ENCODE measurements at places on chromosomes 2 and 18.

GRCh38 chr2:15260835-15261234 is 300.3 kb downstream of the NBAS start:
- DNase-seq, result no peak

GRCh38 chr18:79862562-79862961 is 64.8 kb downstream of the KCNG2 start:
- no peak for DNase-seq

DNA sequence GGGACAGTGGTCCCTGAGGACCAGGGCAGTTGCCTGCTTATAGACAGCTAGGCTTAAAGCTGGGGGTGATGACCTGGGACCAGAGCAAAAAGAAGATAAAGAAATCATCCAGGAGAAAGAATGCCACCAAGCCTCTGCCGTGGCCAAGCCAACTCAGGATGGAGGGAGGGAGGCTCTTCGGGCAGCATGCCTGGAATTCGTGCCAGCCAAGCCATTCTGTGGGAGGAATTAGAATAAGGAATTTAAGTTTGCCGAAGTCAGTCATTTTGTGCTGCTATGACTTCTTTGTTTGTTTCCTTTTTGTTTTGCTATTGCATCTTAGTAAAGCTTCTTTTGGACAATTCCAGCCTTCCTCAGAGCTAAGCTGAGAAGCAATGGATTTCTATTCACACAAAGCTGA is 124.1 kb downstream of the EN1 start:
- DNase-seq, result no peak

GRCh38 chr2:66334237-66335029 is 100.5 kb upstream of the MEIS1 start:
- DNase-seq, result no peak

DNA sequence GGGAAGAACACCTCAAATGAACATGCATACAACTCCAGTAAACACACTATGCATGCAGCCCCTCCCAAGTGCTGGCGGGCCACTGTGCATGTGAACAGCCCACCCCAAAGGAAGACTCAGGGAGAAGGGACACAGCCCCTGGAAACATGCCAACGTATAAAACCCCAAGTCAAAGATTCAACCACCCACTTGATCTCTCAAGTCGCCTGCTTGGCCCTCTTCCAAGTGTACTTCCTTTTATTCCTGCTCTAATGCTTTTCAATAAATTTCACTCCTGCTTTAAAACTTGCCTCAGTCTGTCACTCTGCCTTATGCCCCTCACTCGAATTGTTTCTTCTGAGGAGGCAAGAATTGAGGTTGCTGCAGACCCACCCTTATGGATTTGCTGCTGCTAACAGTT is 139.1 kb downstream of the C1D start:
- DNase-seq, result no peak

- no peak for DNase-seq
These were observed 216.9 kb upstream of the FSHR start for GRCh38 chr2:49371128-49371701.

GRCh38 chr2:47012189-47012588 is 96.6 kb upstream of the MCFD2 start:
- no peak for DNase-seq

- no peak for DNase-seq
These were observed 12.1 kb downstream of the CCDC141 start for GRCh38 chr2:179037807-179038206.

GRCh38 chr2:197042739-197043196 is 116.3 kb upstream of the PGAP1 start:
- no peak for DNase-seq

DNA sequence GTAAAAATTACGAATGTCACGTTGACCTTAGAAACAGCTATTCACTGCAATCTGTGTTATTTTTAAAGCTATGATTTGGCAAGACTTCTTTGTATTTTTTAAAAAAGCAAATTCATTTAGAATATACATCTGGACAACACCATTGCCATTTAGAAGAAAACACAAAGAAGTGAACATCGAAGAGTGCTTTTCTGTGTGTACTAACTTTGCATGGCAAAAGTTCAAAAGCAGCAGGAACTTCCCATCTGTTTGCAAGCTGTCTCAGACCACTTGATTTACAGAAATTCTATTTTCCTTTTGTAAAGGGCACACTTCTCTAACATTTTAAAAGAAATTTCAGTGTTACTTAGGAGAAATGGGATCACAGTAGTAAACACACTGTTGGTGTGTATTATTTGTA is 145.9 kb downstream of the CALCRL start:
- DNase-seq, result no peak

DNA sequence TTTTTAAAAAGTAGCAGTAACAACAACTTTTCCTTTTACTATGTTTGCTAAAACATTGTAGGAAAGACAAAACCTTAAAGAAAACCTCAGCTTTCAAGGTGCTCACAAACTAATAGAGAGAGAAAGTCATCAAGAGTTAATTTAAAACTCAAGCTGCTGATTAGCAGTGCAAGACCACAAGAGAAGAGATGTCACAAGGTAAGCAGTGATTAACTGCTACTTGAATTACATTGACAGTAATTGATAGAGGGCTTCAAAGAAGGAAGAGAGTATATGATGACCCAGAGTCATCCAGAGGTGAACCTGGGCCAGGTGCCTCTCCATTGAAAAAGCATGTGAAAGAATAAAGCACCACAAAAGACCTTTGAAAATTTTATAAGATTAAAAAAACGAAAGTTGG is 939.6 kb upstream of the CNTNAP5 start:
- no peak for DNase-seq

GRCh38 chr2:11941201-11942177 is 195.1 kb downstream of the LPIN1 start:
- DNase-seq, result no peak

DNA sequence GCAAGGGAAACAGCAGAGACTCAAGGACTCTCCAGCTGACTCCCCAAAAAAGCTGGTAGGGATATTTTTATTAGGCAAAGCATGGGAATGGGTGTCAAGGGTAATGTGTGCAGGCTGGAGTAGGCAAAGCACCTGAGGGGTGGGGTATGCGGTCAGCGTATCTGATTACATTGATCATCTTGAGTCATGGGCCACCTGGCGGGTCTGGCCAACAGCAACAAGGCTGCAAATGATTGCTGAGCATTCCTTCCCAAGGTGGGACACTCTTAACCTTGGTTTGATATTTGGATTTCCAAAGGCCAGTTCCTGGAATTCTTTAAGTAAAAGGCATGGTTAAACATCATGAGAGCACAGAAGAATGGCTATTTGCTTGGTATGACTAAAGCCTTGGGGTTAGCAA is 32.6 kb upstream of the CCBE1 start:
- no peak for DNase-seq

- no peak for DNase-seq
These were observed 58.7 kb downstream of the FASTKD2 start for GRCh38 chr2:206824087-206824618.

DNA sequence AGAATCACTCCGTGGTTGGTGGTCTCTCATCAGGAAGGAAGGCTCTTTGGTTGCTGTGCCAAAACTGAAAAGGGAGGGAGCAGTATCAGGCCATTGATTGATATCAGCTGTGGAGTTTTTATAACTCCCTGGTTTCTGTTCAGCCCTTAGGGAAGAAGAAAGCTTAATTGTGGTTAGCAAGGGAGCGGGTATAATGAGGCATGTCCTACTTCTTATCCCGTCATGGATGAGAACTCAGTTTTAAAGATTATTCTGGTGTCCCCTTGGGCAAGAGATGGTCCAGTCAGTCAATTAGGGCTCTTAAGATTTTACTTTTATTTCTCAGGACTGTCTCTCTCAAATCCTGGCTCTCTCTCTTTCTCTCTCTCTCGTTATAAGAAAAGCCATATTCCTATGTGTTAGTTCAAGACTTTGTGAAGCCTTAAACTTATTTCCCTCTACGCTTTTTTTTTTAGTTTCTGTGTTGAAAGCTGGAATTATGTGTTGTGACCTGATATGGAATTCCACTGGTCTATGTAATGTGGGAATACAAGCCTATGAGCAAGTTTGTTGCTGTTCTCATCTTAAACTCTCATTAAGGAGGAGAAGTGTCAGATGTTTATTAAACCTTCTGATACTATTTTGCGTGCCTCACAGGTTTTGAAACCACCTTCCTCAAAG is 514.0 kb upstream of the CDH2 start:
- DNase-seq, result no peak

DNA sequence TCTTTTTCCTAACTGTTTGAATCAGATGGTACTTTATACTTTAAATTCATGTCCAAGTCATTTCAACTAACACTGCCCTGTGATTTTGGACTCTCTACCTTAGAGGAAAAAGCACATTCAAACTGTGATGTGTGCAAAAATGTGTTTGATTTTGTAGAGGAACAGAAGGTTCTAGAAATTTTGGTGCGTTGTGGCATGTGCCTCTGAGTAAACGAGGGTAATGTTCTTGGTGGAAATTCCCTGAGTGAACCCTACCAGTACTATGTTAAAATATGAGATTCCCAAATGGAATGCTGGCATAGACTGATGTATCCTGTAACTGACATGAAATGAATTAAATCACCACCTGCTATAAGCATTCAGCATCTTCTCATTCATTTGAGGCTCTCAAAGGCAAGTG is 901.9 kb upstream of the KLHL29 start:
- DNase-seq, result no peak

- no peak for DNase-seq
These were observed 22.4 kb upstream of the TOGARAM2 start for GRCh38 chr2:28958689-28959088.

- no peak for DNase-seq
These were observed 424.9 kb downstream of the PID1 start for GRCh38 chr2:228846161-228846560.

DNA sequence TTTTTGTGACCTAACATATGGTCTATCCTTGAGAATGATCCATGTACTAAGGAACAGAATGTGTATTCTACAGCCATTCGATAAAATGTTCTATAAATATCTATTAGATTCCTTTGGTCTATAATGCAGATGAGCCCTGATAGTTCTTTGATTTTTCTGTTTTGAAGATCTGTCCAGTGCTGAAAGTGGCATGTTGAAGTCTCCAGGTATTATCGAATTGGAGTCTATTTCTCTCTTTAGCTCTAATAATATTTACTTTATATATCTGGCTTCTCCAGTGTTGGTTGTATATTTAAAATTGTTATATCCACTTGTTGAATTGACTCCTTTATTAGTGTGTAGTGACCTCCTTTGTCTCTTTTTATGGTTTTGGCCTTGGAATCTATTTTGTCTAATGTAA is 377.9 kb downstream of the ARL6IP6 start:
- DNase-seq, result no peak

- no peak for DNase-seq
These were observed 34.5 kb downstream of the ARL4C start for GRCh38 chr2:234462218-234462992.

GRCh38 chr2:55771612-55772011 is 78.0 kb upstream of the PNPT1 start:
- no peak for DNase-seq

DNA sequence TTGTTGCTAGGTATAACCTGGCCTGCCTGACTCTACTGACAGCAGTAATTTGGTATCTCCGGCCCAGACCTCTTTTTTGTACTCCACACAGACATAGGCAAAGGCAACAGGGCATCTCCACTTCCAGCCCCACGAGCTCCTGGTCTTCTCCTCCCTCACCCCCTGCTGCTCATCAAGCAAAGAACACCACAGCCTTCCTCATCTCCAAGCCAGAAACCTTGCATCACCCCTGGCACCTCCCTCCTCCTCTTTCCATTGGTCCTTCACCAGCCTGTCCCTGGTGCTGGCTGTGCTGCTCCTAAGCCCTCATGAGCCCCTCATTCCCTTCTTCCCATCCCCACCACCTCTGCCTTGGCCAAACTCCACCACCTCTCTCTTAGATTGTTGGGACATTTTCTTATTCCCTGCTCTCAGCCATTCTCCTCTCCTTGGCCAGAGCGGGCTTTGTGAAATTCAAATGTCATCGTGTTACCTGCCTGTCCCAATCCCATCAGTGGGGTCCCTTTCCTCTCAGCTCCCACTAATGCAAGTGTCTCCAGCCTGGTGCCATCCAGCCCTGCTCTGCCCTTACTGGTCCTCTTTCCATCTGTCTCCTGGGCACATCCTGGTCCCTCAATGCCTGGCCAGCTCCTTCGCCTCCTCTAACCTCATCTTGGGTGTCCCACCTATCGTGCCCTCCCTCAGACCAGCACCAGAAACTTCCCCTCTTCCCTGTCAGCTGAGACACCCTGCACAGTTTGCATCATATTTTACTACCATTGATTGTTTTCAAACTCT is 77.4 kb downstream of the INHBB start:
- no peak for DNase-seq

GRCh38 chr18:55047546-55047945 is 88.3 kb upstream of the CCDC68 start:
- DNase-seq, result no peak

- DNase-seq, result no peak
These were observed 74.4 kb upstream of the CYP20A1 start for GRCh38 chr2:203164311-203164935.

- DNase-seq, result no peak
These were observed 6.3 kb upstream of the RAB31 start for GRCh38 chr18:9701609-9702349.

DNA sequence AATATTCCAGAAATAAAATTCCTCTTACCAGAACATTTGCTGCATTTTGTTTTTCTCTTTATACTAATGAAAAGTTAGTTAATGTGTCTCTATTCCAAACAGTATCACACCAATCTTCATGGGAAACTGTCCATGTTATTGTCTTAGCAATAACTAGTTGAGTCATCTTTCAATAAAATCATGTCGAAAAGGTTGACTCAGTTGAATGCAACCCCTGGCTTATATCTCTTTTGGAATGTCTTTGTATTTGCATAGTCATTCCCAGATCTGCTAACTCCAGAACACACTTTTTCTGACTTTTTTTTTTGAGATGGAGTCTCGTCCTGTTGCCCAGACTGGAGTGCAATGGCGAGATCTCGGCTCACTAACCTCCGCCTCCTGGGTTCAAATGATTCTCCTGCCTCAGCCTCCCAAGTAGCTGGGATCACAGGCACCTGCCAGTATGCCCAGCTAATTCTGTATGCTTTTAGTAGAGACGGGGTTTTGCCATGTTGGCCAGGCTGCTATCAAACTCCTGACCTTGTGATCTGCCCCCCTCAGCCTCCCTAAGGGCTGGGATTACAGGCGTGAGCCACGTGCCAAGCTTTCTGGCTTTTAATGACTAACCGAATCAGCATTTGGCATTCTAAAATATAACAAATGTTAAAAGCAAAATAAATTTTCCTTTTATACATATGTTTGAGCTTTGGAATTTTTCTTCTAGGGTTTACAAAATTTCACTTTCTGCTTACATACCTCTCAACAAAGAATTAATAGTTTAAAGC is 133.2 kb upstream of the GULP1 start:
- DNase-seq, result no peak

DNA sequence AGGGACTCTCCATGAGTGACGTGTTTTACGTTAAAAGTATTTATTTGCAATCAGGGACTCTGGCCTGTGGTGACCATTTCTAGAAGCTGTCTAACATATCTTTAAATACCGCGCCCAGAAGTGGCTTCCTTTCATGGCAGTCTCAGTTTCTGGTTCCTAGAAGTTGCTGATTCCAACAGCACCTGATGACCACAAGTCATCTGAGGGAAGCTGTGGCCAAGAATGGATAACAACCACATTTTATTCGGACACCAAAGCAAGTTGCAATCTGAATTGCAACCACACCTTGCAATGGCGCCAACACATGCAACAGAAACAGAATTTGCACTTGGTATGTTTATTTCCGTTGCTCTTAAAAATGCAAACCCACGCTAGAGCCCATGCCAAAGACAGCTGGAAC is 33.1 kb downstream of the MEX3C start:
- DNase-seq, result no peak
